ENCODE measurements at places on chromosomes 1 and 21.

DNA sequence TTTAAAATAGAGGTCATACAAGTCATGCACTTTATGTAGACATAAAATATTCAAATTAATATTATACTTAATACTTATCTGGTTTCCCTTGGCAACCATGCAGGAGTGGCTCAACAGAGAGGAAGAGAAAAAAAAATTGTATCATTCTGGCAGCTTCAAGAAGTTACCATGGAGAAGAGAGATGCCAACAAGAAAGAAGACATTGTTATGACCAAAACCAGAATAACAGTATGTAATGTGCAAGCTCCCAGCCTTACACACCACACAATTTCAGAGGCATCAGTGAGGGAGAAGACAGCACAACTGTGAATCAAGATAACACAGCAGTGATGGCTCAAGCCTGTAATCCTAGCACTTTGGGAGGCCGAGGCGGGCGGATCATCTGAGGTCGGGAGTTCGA is 49.1 kb upstream of the RCOR3 start:
- DNase-seq = no peak

GRCh38 chr21:45640001-45640887 is 3.3 kb upstream of the PCBP3 start:
- no peak for DNase-seq

DNA sequence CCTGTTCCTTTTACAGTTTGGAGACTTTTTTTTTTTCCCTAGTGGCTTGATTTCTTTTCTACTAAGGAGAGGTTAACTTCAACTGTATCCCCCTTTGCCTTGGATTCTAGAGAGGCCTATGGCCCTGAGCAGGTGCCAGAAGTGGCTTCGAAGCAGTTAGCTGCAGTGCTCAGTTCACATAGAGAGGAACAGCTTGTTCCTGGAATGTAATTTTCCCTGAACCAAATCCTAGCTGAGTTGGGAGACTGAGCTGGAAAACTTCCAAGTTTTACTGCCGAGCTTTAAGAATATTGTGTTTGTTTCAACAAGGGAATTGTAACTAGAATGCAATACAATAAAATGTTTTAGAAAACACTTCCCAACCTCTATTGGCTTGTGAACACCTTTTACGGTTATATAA is 17.5 kb downstream of the RD3 start:
- no peak for DNase-seq

DNA sequence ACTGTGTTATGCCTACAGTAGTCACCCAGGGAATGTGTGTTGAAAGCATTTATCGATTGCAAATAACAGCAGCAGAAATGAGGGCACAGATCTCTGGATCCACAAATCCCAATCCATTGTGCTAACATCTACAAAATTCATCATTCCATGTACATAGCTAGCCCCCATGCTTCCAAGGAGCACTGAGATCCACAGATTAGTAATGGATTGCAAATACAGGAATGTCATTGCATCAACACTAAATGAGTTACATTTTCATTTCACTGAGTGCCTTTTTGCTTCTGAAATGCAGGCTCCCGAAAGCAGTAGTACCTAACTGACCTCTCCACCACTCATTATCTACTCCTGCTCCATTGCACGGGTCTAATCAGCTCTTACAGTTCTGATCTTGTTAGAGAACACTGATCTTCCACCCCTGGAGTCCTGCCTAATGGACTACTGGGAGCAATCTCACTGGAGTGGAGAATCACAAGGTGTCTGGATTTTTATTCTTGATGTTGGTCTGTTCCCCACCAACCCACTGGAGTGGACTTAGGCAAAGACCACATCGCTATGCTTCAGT is 30.5 kb downstream of the ASTN1 start:
- no peak for DNase-seq

- DNase-seq = no peak
Observed at GRCh38 chr1:34166191-34166624, 1.2 kb upstream of the CSMD2 start.

- no peak for DNase-seq
Observed at GRCh38 chr1:84998642-84999280, 1.8 kb upstream of the MCOLN2 start.

Measured in stimulated activated CD8-positive, alpha-beta memory T cell treated with anti-CD3 and anti-CD28 coated beads, Interleukin-7, amount 100 ng/mL, for 24 hours (primary cell).